ENCODE measurements at places on chromosomes 4 and X.

- DNase-seq: peak; percentile 95
These were observed 4.2 kb downstream of the PDGFRA start for GRCh38 chr4:54233277-54233696.

DNA sequence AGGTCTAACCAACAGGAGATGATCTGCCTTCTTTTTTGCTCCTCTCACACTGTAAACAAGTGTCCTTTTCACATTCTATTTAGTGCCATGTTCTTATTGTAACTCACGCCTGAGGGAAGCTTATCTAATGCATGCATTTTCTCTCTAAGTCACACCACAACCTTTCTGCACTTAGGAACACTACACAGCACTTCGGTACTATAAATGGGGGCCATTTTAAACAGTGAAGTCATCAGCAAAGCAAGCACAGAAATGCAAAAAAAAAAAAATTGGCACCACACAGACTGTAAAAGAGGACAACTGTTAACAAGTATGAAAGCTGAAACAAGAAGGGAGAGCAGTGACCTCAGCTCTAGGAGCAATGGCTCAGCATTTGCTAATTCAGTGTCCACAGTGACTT is 45.2 kb downstream of the PRSS12 start:
- no peak for DNase-seq

GRCh38 chr4:2832981-2833670 is 10.5 kb upstream of the ADD1 start:
- no peak for DNase-seq

GRCh38 chr4:71126719-71127118 is 133.3 kb downstream of the DCK start:
- DNase-seq: no peak

GRCh38 chr4:19372390-19372789 is 879.3 kb upstream of the SLIT2 start:
- DNase-seq: no peak

DNA sequence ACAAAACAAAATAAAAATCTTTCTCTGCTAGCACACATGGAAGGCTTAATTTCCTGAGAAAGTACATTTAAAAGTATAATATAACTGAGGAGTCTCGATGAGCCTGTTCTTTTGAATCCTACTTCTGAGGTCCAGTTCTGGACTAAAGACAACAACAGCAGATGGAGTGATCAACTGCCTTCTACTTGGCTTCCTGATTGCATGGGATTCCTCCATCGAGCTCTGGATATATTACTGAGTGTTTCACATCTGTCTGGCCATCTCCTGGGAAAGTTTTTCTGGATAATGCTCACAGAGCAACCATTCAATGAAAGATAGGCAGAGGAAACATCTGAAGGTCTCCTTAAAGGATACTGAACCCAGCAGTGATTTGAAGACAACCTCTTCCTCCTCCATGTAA is 42.6 kb downstream of the KDR start:
- DNase-seq: no peak

DNA sequence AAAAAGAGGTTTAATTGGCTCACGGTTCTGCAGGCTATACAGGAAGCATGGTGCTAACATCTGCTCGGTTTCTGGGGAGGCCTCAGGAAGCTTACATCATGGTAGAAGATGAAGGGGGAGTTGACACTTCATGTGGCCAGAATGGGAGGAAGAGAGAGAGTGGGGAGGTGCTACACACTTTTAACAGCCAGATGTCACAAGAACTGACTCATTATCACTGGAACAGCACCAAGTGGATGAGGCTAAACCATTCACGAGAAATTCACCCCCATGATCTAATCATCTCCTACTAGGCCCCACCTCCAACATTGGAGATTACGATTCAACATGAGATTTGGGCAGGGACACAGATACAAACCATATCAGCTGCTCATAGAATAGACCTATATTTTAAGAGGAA is 255.8 kb downstream of the OPHN1 start:
- DNase-seq: no peak

GRCh38 chrX:23885803-23886202 is 21.9 kb downstream of the APOO start:
- no peak for DNase-seq

GRCh38 chrX:3026074-3026815 is 15.0 kb upstream of the ARSF start:
- no peak for DNase-seq

- no peak for DNase-seq
These were observed 12.1 kb downstream of the ELF4 start for GRCh38 chrX:130098210-130098552.

DNA sequence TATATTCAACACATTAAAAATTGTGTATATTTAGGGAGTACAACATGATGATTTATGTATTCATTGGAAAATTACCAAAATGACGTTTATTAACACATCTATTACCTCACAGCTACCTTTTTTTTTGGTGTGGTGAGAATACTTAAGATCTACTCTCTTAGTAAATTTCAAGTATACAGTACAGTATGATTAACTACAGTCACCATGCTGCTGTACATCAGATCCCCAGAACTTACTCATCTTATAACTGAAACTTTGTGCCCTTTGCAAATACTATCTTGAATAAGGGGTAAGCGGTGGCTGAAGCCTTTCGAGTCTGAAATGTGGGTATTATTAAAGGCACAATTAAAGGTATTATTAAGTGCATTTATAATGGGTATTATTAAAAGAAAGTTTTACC is 976 bp downstream of the PHKA1 start:
- DNase-seq: no peak

GRCh38 chrX:750263-750662 is 119.7 kb downstream of the SHOX start:
- DNase-seq: no peak

DNA sequence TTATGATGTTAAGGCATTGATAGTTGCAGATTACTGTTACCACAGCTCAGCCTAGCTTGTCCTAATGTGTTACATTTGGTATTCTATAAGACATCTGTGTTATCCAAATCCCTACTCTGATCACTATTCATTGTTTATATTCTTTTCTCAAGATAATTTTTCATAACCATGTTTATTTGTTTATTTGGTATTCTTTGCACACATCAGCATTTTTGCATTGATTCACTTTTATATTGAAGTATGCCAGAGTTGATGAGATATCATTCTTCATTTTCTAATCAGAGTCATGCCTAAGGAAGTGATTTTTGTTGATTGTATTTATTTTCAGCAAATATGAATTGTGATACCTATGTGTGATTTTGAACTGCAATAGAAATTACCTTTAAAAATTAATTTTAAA is 61.2 kb upstream of the PDHA2 start:
- no peak for DNase-seq

- no peak for DNase-seq
These were observed 394.7 kb upstream of the CPEB2 start for GRCh38 chr4:14607578-14607977.

GRCh38 chr4:4808086-4808485 is 51.4 kb upstream of the MSX1 start:
- no peak for DNase-seq

GRCh38 chr4:2963966-2964471 is 648 bp downstream of the GRK4 start:
- DNase-seq: no peak

DNA sequence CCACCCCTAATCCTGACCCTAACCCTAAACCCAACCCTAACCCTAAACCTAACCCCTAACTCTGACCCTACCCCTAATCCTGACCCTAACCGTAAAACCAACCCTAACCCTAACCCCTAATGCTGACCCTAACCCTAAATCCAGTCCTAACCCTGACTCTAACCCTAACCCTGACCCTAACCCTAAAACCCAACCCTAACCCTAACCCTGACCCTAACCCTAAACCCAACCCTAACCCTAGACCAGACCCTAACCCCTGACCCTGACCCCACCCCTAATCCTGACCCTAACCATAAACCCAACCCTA is 708 bp upstream of the PCGF3 start:
- DNase-seq: no peak

GRCh38 chrX:115652221-115652620 is 91.2 kb downstream of the PLS3 start:
- DNase-seq: no peak

- no peak for DNase-seq
These were observed 137.0 kb upstream of the PSAPL1 start for GRCh38 chr4:7571701-7572100.

Data from suppressor macrophage treated with lipopolysaccharide for 1 hour (primary cell).